ENCODE measurements at places on chromosomes 11 and 22.
A peak's percentile ranks its signal among the peaks of the same experiment; 100 is the strongest.

GRCh38 chr11:85828640-85828978 is 17.7 kb upstream of the SYTL2 start:
- no peak for DNase-seq

DNA sequence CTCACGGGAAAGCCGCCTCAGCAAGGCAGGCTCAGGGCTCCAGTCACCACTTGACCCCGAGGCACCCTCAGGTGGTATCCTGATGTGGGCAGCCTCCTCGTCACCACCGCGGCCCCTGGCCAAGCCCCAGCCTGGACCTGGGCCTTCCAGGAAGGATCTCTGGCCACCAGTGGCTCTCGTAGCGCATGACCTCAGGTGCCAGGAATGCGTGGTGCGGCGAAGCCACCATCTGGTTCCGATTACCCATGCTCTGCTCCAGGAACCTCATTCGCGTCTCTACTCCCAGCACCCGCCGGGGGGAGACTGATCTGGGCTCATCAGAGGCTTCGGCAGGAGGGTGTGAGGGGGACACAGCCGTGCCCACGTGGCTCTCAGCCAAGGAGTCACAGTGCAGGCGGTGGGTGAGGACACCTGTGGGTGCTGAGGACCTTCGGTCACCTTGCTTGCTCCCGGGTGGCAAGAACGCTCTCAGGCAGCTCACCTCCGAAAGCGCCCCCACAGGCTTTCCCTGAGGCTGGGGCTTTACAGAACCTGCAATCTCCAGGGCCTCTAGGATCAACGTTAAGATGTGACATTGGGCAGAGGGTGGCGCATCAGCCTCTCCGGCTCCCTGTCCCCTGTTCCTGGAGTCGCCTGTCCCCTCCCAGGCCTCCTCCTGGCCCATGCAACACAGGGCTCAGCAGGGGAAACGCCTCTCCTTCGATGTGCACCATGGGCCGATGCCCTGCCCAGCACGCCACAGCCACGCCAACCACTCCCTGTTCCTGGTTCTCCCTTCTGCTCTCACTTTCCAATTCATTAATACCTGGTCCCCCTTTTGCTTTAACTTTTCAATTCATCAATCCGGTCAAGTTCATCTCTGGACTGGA is 39.0 kb downstream of the TBX1 start:
- no peak for DNase-seq

DNA sequence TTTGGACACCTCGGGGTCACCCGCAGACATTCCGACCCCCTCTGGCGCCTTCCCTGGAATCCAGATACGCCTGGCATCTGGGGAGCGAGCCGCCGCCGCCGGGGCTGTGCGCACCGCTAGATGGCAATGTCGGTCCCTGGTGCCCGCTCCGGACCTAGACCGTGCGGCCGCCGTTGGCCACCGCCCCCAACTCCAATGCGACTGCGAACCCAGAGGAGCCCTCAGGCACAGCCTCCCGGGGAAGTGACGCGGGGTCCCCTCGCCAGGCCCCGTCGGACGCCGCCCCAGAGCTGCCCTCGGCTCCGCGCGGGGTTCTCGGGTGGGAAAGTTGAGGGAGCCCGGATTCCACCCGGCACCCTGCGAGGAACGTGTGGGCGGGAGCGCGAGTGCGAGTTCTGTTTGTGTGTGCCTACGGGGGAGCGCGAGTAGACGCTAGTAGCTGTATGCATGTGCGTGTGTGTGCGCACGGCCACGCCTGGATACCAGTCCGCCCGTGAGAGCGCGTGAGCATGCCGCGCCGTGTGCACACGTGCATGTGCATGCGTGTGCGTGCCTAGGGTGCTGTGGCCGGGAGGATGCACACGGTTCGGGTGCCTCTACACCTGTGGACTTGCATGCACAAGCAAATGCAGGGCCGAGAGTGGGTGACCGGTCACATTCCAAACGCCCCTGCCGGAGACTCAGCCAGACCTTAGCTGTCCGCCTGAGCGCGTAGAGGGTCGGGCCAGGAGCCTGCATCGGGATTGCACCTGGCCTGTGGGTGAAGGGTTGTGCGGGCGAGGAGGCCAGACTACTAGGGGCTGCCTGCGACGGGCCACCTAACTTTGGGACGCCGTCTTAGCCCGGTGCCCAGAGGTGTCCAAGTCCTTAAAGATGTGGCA is 1.9 kb downstream of the CHRM4 start:
- peak; percentile 51 for DNase-seq

DNA sequence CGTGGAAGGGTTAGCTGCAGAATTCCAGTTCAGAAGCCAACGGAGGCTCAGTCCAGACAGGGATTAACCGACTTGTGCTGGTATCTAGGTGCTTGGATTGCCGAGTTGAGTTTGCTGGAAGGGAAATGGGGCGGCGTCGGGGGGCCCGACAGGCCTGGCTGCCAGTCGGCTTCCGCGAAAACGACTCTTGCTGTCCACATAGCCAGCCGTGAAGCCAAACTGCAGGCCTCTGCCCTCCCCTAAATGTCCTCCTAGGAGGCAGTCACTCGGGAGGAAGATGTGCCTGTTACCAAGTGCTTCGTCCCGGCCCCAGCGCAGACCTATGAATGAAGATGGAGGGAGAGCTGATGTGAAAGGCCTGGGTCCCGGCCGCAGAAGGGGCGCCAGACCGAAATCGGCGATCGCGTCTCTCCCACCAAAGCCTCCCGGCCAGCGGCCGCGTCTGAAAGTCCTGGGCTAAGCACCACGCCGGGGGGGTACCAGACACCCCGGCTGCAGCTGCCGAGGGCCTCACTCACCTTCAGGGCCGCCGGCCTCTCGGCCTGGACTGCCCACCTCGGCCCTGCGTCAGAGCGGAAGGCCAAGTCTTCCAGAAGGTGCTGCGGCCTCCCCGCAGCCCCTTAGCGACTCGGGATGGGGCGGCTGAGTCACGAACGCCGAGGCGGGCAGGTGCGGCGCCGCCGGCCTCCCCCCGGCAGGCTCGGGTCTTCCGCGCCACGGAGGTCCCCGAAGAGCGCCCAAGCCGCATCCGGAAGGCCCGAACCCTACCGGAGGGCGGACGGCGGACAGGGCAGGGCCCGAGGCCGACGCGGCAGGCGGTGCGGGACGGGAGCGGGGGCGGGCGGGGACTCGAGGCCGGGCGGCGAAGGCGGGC is 7.5 kb downstream of the DPAGT1 start:
- DNase-seq, result peak; percentile 65

GRCh38 chr22:24043958-24044357 is 32.9 kb downstream of the CABIN1 start:
- no peak for DNase-seq

- DNase-seq, result no peak
Measured at GRCh38 chr11:116696381-116696941, 76.3 kb downstream of the BUD13 start.

DNA sequence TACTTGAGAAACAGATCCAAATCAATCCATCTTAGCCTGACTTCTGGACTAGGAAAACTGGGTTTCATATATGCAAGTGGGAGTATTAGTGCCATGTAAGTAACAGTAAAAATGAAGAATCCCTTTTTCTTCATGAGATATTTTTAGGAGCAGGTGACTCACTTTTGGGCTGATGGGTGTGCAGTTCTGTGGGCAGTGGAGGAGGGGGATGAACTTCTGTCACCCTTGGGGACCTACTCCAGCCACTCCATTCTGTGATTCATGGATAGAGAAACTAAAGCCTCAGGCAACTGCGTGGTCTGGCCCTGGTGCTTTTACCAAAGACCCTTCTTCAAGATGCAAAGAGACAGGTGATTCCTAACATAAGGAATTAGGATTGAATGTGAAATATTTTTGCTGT is 208.6 kb upstream of the NARS2 start:
- no peak for DNase-seq
